ENCODE measurements at places on chromosomes 11 and 22.

DNA sequence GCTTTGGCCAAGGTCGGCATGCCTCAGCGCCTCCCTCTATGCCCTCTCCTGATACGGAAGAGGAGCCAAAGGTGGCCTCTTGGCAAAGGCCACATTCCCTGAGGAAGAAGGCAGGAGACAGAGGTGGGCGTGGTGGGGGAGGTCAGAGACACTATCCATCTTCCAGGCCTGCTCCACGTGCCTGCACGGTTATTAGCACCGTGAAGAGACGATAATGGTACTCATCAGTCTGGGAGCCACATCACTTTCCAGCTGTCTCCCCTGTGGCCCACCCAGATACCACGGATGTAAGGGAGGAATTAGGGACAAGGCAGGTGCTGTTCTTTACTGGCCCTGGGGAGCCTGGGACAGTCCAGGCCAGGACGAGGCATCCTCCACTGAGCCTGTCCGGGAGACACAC is 354.3 kb downstream of the MN1 start:
- DNase-seq = no peak

DNA sequence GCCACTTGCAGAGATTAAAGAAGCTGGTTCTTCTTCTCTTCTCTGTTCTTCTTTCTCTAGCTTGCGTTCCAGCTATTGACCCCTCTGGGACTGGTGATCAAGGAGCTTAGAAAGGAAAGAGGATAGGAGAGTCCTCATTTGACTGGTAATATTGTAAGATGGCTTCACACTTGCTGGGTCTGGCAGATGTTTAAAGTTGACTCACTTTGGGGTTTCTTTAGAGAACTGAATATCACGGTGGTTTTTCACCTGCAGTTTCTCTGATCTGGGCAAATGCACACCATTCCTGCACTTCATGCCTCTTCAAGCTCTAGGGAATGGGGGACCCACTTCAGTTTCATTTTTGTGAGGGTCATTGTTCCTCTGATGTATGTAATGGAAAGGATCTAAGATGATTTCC is 41.8 kb upstream of the DEUP1 start:
- DNase-seq = no peak

- DNase-seq = no peak
Observed at GRCh38 chr11:46105134-46105628, 16.1 kb downstream of the PHF21A start.

- no peak for DNase-seq
Observed at GRCh38 chr11:57338142-57338541, at the start of gene P2RX3. Gene P2RX3 (plus strand): TSS chr11:57338352. CDS start chr11:57338551, 199 bp downstream.

- DNase-seq = no peak
Observed at GRCh38 chr11:58922479-58922878, 16.8 kb upstream of the GLYATL1 start.

DNA sequence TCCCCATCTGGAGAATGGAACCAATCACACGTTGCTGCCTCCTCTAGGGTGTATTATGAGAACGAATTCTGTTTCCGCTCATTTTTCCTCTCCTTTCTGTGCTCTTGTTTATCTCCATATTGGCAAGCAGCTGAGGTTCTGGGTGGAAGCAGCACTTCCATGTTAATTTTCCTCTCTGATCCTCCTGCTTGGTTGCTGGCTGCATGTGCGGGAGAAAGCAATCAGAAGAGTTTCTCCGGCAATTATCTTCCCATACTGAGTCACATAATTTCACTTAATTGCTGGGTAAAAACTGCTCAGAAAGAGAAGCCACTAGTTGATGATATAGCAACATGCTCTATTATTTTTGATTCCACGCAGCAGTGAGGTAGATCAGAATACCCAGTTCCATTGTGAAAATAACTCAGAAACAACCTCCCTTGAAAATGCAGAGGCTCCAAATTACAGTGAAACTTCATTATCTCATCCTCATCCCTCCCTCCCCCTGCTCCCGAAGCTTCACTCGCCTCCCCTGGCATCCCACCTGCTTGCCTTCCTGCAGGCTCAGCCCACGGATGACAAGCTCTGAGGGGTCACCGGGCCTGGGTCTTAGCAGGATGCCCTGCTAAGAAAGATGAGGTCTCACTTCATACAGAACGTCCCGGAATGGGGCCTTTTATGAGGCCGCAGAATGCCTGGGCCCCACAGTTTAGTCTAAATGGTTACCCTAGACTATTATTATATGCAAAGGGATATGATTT is 20.4 kb downstream of the FXYD6 start:
- no peak for DNase-seq

- no peak for DNase-seq
Observed at GRCh38 chr11:110317516-110317932, 21.1 kb upstream of the RDX start.

DNA sequence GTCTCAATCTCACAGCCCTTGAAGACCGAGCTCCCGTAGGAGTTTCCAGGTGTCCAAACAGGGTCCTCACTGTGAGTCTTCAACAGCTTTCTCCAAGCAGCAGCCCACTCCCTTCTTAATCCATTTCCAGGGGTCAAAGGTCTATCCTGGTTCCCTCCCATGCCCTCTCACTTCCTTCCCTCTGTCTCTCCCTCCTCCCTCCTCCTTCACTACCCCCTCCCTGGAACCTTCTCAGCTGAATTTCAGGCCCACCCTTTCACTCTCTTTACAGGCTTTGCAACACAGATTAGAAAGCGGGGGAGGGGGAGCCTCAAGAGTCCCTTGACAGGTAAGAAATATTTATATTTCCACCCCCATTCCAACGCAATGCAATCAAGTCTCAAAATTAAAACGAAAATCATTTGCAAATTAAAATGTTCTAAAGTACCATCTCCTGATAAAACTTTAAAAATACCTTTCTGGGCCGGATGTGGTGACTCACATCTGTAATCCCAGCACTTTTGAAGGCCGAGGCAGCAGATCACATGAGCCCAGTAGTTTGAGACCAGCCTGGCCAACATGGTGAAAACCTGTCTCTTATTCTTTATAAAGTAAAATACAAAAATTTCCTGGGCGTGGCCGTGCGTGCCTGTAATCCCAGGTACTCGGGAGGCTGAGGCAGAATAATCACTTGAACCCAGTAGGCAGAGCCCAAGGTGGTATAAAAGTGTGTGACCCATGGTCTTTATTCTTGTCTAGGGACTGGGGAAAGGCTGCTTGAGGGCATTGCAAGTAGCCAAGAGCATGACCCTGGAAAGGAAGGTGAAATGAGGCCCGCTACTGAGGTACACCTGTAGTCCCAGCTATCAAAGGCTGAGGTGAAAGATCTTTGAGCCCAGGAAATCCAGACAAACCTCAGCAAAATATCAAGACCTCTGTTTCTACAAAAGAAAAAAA is 865 bp upstream of the ZNF280A start:
- no peak for DNase-seq

DNA sequence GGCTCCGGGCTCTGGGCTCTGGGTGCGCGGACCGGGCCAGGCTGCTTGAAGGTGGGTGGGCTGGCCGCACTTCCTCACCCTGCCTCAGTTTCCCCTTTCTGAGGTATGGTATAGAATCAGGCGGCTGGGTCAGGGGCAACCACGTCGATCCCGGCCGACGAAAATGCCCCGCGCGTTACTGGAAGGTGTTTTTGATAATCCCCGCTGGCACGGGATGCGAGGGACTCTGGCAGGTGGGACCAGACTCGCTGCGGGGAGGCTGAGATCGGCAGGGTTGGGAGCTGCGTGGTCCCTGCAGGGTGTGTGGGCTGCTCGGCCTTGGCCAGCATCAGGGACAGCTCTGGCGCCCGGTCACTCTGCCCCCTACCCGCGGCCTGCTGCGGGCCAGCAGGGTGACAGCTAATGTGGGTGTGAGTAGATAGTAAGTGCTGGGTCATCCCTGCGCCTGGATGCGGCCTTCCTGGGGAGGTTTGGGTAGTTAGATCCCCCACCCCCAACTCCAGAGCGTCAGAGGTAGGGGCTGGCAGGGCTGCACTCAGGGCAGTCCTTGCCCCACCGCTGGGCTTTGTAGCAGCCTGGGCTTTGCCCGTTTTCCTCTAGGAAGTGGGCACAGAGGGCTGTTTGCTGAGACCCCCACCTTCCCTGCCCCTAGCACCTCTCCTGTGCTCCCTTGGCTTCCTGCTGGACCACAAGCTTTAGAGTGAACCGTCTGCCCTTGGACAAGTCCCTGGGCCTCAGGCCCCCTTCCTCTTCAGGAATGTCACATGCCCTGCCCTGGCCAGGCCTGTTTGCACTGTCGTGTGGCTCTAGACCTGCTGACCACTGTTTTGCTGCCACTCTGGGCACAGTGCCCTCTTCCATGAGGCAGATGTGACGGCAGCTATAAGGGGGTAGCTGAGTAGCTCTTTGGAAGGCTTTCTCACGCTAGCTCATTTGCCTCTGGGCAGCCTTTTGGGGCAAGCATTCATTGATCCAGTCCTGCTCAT is 579 bp downstream of the TANGO2 start:
- peak; percentile 83 for DNase-seq

GRCh38 chr11:64872790-64873488 is 5.5 kb downstream of the EHD1 start:
- DNase-seq = no peak

- no peak for DNase-seq
Observed at GRCh38 chr11:3245071-3245470, 12.9 kb upstream of the MRGPRE start.

DNA sequence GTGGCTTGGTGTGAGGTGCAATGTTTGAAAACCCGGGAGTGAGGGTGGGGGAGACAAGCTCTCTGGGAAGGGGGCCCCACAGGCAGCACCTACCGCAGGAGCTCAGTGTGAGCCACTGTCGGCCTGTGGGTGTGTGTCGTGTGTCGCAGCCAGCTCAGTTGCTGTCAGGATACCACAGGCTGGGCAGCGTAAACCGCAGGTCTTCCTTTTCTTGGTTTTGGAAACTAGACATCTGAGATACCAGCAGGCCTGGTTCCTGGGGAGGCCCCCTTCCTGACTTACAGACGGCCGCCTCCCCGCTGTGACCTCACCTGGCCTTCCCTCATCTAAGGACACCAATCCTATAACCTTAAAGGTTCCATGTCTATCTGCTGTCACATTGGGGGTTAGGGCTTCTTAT is 19.4 kb downstream of the IRF7 start:
- DNase-seq = no peak

- no peak for DNase-seq
Observed at GRCh38 chr22:39252461-39253434, 8.0 kb upstream of the PDGFB start.

Data from left cardiac atrium (tissue), 4 donors.